ENCODE measurements at places on chromosomes 5 and 9.

DNA sequence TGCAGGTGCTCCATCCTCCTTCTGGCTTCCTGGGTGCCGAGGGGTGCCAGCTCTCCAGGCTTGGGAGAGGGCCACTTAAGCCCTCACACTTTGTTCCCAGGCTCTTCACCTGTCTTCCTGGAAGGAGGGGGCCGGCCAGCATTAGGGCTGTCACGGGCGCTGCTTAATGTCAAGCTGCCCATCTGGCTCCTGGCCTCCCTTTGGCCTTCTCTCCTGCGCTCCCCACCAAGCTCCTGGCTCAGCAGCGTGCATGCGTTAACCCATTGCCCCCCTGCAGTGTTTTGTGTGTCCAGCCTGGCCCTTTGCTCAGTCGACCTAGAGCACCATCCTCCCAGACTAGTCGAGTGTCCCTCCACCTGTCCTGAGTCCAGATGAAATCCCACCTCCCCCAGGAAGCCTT is 21.3 kb downstream of the NTNG2 start:
- no peak for DNase-seq

GRCh38 chr9:118734696-118735095 is 634.5 kb downstream of the BRINP1 start:
- no peak for DNase-seq

- DNase-seq: no peak
Observed at GRCh38 chr9:108550106-108550505, 305.7 kb downstream of the ACTL7B start.

DNA sequence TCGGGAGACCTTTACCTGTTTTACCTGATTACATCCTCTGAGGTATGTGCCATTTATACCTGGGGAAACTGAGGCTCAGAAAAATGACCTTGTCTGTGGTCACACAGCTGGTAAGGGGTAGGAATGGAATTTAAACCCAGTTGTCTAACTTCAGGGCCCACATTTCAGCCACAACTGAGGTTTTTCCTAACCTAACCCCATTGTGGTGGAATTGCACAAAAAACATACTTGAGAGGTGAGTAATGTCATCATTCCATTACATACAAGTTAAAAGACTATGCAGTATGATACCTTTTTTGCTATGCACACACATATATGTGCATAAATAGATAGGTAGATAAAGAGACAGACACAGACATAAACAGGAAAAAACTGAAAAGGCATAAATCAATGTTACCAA is 14.1 kb downstream of the FGF1 start:
- DNase-seq: peak; percentile 37

GRCh38 chr5:107023732-107024131 is 647.0 kb downstream of the EFNA5 start:
- DNase-seq: no peak

- peak; percentile 44 for DNase-seq
Observed at GRCh38 chr5:158074992-158075769, 216.2 kb upstream of the CLINT1 start.

DNA sequence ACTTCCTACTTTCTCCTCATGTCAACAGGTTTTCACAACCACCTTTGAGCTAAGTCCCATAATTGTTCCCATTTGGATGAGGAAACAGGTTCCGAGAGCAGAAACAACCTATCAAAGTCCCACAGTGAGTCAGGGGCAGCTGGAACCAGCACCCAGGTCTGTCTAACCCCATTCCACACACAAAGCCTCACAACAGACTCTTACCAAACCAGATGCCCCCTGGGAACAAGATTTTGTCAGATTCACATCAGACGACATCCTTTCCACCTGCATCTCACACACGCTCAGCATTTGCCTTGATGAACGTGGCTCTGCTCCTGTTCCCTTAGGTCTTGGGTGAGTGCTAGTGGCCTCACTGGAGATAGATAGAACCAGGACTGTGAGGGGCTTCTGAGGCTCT is 17.0 kb downstream of the SWI5 start:
- peak; percentile 89 for DNase-seq

DNA sequence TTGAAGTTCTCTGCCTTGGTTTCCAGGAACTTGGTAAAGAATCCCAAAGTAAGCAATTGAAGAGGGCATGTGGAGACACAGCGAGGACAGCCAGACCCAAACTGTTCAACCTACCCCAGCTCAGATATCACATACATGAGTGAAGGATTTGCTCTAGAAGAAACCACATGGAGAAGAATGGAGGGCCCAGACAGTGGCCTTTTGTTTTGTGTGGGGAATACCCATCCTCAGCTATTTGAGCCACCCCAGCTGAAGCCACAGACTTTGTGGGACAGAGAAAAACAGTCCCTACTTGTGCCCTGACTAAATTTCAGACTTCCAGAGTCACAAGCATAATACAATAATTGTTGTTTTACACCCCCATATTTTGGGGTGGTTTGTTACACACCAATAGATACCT is 387.1 kb downstream of the ZSWIM6 start:
- DNase-seq: no peak

GRCh38 chr9:74336161-74336560 is 161.0 kb upstream of the RORB start:
- no peak for DNase-seq

DNA sequence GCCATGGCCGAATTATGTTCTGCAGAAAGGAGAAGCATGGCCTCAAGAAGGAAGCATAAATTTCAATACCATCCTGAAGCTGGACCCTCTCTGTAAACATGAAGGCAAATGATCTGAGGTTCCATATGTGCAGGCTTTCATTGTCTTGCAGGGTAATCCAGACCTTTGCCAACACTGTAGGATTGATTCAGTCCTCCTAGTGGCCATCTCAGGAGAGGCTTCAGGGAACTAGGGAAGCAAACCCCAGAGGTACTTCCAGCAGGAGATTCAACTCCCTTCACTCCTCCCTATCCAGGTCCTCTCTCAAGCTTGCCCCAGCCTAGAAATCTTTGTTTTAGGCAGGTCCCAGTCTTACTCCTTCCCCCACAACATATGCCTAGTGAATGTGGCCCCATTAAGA is 99.3 kb upstream of the HCN1 start:
- DNase-seq: no peak

All from trophoblast cell (in vitro differentiated cells and primary cell).